ENCODE measurements at places on chromosomes 7 and 10.

GRCh38 chr7:90692396-90692795 is 96.3 kb downstream of the CDK14 start:
- no peak for DNase-seq

GRCh38 chr7:56121440-56121839 is 5.2 kb upstream of the NUPR2 start:
- DNase-seq: no peak

DNA sequence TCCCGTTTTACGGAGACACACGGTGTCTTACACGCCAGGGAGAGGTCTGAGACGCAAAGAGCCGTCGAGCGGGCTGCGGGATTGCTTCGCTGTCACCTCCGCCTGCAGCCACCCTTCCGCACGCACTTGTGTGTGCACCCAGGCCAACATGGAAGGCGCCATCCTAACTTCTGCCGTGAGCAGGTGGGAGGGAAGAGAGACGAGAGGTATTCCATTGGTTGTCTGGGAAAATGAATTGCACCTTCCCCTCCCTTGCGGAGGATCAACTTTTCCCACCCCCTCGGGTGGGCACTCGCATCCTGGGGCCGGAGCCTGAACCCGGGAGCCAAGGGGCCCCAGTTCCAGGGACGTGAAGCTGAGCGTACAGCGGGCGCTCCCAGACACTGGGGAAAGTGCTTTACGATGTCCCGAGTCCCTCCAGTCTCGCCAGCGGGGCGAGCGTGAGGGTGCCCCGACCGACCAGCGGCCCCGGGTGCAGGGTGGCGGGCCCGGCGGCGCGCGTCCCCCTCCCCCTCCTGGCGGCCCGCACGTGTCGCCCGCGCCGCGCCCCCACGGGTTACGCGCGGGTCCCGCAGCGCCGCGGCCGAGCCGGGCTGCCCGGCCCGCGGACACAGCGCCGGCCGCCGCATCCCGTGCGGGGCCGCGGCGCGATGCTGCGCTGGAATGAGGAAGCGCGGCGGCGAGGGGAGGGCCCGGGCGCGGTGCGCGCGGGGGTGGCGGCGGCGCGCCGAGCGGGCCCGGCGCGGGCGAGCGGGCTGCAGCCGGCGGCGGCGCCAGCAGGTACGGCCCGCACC is 984 bp upstream of the IKZF1 start:
- no peak for DNase-seq

- no peak for DNase-seq
Measured at GRCh38 chr10:24784923-24785322, 61.2 kb upstream of the ARHGAP21 start.

- DNase-seq: no peak
Measured at GRCh38 chr7:13411151-13411550, 578.3 kb downstream of the ETV1 start.

DNA sequence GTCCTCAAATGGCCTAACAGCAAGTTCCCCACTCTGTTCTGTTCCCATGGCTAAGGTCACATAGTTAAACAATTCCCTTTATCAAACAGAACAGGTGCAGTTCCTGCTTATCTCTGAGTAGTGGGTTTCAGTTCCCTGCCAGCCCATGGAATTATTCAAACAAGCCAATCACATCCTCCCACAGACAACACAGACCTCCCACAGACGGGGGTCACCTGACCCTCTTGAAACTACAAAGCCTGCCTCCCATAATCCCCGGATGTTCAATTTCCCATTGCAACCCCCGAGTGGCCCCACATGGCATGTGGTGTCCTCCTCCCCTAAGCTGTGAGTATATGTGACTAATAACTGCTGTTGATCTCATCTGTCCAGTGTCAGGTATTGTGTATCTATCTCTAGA is 64.1 kb downstream of the TMEM168 start:
- DNase-seq: no peak

DNA sequence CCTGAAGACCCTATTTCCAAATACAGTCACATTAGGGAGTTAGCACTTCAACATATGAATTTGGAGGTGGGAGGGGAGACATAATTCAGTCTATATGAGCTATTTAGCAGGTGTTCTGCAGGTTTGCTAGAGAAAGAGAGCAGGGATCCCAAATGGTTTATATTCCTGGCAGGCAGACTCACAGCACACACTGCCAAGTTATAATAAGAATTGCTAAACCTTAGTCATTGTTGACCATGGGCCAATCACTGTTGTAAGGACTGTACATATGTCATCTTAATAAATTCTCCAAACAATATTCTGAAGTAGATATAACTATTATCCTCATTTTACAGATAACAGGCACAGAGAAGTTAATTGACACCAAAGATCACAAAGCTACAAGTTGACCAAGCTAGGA is 1.5 kb upstream of the CCDC3 start:
- DNase-seq: no peak

- no peak for DNase-seq
Measured at GRCh38 chr10:33273295-33274002, 61.0 kb downstream of the NRP1 start.

DNA sequence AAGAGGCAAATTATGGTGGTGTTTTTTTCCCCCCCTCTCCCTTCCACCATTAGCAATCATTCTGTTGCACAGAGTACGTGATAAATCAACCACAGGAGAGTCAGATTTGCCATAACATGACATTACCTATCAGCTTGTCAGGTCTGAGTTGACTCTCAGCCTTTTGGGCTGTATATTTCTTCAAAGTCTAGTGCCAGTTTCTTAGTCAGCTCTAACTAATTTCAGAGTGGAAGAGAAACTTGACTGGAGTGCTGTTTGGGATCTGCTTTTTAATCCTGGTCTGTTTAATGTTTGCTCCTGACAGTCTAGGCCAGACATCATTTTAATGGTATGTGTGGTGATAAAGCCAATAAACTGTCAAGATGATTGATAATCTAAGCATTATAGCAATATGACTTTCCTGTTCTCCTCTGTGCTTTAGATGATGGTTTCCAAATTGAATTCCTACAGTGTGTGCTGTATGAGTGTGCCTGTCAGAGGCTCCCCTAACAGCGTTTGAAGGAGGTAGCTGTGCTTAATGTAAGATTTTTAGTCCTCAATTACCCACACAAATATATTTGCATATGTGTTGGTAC is 76.9 kb downstream of the LRMDA start:
- no peak for DNase-seq

DNA sequence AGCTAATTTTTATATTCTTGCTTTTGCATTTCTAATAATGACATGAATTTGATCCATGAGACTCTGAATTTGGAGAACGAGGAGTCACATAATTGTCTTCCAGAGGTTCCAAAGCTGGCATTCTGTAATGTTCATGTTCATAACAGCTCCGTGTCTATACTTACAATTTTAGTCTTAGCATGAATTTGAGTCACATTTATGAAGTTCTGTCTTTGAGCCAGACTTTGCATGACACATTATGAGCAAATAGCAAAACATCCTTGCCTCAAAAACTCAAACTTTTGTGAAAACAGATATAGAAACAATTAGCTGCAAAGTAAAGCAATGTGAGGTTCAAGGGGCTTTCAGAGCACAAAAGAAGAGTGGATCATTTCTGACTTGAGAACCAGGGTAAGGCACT is 44.5 kb upstream of the CAV2 start:
- DNase-seq: no peak

DNA sequence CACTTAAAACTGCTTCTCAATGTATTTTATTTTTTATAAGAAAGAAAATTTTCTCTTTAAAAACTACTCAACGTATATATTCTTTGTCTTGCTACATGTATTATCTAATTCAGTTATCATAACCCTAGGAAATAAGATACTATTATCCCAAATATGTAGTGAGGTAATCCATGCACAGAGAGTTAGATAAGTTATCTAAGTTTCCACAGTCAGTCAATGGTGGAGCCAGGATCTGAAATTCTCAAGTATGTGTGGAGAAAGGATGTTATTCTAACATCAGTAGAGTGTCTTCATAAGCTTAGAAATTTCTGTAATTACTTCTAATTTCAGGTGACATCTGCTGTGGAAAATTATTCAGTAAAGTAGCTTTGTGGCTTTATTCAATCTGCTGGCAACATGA is 239.9 kb downstream of the CSTF2T start:
- no peak for DNase-seq

DNA sequence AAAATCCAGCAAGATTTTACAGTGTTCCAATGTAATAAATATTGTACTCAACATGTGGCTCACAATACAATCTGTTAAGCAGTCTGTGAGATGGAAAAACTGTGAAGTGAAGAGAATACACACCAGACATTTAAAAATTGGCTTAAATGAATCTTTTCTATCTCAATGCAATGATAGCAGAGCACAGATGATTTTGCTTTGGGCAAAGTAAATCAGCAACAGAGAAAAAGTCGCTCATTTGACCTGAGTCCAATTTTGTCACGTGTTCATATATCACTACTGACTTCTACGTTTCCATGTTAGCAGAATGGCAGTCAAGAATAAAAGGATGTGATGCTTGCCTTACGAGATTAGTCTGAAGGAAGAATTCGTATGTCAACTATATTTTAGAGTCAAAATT is 506.7 kb downstream of the POM121L12 start:
- DNase-seq: no peak

- DNase-seq: no peak
Measured at GRCh38 chr7:119197877-119198527, 973.5 kb downstream of the ANKRD7 start.

DNA sequence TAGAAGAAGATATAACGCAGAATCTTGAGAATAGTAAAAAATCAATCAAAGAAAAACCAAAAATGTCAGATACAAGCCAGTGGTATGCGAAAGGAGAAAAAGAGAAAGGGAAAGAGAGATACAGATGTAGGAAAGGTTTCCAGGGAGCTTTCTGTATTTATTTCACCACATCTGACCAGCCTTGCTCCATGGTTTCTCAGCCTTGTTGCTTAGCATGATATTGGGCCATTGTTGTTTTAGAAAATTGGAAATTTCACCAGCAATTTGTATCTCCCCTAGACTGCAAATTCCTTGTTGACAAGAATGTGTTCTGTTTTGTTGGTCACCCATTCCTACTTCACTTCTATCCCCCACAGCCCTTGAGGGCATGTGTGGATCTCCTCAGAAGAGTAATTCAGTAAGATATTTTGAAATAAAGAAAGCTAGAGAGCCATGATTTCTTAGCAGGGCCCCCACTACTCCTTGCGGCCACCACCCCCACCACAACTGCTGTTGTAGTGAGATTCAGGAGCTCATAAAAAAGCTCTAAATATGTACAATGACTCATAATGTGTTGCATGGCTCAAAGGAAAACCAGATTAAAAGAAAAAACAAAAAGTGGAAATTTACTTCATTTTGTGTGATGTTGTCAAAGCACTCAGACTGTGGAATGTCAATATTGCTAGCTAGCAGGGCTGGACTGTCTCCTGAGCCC is 138.7 kb downstream of the CHRM2 start:
- no peak for DNase-seq

DNA sequence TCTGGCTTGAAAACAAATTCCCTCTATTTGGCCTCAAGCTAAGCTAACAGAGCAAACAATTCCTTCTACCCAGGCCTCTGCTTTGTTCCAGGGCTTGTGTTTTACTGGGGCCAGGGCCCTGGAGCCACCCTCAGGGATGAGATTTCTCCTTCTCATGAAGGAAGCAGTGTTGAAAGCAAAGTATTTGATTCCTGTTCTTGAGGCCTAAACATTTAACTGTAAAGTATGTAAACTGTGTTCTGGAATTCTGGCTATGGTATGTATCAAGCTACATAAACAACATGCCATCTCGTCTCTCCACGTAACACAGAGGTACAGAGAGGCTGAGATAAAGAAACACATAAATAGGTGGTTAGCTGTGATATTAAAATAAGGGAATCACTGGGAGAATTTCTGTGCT is 81.8 kb downstream of the HERPUD2 start:
- DNase-seq: no peak

DNA sequence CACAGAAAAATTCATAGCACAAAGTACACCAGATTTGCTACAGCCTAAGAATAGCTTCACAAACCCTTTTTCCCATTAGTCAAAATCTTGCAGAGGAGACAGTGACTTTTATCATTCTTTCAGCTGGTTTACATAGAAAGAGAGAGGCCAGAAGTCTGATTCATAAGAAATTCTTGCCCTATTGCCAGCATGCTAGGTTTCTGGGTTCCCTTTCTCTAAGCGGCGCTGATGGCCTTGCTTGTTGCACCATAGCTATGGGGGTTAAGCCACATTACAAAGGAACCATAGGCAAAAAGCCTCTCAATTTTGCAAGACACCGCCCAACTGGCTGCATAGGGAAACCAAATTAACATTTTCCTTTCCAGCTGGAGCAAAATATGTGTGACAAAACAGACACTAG is 87.4 kb downstream of the ZNF467 start:
- no peak for DNase-seq

- DNase-seq: no peak
Measured at GRCh38 chr7:140688341-140688740, 8.2 kb upstream of the NDUFB2 start.

DNA sequence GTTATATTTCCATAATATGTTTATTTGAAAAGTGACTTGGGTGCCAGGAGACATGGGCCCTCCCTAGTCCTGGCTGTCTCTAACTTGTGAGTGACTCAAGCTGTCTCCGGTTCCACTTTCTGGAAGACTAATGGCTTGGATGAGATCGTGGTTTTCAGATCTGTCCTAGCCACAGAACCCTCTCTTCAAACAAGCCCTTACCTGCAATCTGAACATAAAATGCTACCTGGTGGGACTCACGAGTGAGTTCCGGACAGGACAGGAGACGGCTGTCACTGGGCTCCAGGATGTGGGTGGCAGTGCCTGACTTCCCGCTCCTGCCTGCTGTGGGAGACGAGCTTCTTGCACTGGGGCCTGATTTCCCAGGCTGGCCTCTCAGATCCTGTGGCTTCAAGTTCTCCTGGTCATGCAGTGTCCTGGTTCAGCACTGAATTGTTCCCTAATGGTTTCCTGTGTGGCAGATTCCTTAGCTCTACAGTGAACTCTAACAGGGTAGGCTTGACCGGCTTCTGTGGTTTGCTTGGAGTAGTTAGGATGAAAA is 26.0 kb upstream of the PFKFB3 start:
- DNase-seq: no peak

DNA sequence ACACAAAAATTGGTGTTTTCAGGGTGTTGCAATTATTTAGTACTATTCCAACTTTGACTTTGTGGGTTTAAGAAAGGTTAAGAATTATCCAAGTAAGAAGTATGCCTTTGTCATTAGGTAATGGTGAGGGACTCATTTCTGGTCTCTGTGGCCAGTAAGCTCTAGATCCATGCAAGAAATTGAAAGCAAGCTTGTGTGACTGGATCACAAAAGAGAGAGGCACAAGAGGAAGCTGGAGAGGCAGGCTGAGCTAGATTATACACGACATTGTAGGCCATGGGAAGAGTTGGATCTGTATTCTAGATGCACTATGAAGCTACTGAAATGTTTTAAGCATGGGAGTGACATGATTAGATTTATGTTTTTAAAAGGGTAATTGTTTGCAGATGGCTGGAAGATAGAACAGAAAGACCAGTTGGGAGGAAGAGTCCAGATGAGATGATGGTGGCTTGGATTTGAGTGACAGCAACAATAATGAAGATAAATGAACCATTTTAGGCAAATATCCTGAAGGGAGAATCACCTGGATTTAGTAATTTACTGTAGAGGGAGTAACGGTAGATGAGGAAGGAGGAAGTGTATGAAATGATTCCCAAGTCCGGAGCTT is 50.0 kb downstream of the CALD1 start:
- no peak for DNase-seq

- peak; percentile 23 for DNase-seq
Measured at GRCh38 chr10:101875068-101875688, 31.6 kb upstream of the KCNIP2 start.

Measured in GF-D8 (cell line).